ENCODE measurements at places on chromosomes 6 and 20.

- DNase-seq = no peak
Measured at GRCh38 chr6:20918868-20919267, 384.6 kb downstream of the CDKAL1 start.

DNA sequence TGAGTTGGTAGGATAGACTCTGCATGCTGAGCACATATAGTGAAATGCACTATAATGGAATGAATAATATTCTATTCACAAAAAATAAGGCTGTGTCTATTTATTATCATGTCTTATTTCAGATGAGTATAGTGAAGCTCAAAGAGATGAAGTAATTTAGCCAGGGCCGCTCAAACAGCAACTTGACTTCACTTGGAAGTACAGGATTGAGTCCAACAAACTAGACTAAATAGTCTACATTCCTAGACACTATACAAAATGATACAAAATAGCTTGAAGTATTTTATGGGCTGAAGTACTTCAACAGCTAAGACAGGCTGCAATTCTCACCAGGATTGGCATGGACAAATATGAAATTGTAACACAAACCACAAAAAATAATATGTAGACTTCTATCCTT lies 144.5 kb upstream of the DST start:
- peak; percentile 81 for DNase-seq

GRCh38 chr20:34970193-34970840 lies 14.6 kb downstream of the MYH7B start:
- DNase-seq = no peak

DNA sequence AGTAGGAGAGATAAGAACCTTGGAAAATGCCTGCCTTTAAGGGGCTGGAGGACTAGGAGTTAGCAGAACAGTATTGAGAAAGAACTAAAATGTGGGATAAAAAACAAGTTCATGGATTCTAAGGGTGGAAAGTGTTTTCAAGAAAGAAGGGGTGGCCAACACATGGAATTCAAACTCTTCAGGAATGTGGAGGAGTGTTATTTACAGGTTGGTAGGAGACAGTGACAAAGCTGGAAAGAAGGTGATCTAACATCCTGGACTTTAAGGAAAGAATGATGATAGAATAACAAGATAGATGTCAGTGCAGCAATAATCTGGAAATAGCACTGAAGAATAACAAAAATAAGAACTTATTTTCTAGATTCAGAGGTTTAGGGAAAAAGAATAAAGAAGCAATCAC lies 54.0 kb upstream of the TNFRSF21 start:
- DNase-seq = no peak

GRCh38 chr6:168214586-168215104 lies 104.9 kb downstream of the DACT2 start:
- DNase-seq = no peak

DNA sequence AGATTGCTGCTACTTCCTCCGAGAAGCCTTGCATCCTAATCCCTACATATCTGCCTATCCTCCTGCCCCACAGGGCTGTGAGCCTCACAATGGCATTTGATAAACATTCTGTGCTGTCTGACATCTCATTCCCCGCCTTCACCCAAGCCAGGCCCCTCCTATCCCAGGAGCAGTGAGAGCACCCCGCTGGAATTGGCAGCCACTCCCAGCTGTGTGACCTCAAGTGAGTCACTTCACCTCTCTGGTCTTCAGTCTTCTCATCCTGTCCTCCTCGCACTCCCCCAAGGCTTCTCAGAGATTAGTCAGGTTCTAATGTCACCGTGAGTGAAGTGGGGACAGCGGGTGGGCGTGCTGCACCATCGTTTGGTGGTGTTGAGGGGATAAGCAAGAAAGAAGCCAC lies 81.7 kb downstream of the CDH22 start:
- DNase-seq = no peak

DNA sequence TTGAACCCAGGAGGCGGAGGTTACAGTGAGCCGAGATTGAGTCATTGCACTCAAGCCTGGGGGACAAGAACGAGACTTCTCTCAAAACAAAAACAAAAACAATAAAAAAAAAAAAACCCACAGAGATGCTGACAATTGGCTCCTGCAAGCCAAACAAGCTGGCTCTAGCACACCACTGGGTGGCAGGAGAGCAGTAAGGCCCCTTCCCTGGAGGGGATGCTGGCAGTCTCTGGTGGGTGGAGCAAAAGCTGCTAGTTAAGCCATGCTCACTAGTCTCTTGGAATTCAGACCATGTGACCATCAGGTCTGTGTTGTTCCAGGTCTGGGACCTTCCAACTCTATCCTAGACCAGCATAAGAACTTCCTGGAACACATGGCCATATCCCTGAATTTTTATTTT lies 18.9 kb upstream of the DSN1 start:
- DNase-seq = peak; percentile 71

DNA sequence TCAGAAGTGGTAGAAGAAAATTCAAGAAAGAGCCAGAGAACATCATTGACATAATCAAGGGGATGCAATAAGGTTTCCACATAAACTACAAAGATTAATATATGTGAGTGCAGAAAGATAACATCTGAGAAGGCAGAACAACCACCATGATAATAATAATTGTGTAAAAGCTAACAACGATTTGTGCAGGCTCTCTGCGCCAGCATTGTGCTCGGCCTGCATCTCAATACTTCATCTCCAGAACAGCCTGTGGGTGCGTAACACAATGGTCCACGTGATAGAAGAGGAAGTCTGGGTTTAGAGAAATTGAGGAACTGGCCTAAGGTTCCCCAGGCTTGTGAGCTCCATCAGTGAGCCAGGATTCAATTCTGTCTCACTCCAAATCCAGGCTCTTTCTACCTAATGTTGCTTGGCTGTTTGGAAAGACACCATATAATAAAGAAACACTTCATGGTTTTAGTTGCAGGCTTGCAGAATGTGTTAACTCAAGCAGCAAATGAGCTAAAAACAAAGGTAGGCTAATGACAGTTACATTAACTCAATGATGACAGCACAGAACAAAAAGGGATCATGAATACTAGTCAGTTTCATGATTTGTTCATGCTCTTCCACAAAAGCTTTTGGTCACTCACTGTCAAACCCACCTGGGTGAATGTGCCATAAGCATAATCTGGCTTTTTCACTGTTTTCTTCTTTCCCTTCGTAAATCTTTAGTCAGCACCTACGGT lies 71.2 kb downstream of the LY86 start:
- DNase-seq = no peak

GRCh38 chr6:71602385-71603007 lies 283.9 kb upstream of the RIMS1 start:
- peak; percentile 29 for DNase-seq

DNA sequence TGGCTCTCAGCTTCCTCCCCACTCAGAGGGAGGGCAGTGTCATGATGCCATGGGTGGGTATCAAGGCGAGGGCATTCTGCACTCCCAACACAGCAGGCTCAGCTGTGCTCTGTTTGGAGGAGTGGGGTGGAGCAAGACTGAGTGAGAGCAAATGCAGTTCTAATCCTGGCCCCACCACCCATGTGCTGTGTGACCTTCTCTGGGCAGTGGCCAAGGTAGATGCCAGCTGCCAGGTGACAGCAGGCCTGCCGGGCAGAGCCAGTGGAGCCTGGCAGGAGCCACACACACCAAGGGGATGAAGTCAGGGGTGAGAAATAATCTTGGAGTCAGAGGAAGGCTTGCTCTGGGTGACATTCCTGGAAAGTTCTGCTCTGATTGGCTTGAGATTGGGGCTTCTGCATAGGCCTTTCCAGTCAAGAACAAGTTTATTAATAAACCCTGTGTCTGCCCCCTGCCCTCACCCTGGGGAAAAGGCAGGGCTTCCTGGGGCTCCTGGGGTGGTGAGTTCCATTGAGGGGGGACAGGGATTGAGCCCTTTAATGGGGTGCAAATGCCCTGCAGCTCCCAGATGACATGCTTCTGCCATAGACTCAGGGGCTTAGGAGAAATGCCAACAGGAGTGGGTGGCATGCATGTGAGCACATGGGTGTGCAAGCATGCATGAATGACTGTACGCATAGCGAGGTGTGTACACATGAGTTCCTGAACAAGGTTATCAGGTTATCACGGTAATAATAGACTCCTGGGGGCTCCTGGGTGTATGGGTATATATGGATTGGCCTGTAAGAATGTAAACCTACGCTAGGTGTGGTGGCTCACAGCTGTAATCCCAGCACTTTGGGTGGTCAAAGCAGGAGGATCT lies 134.2 kb downstream of the MRPL14 start:
- no peak for DNase-seq

GRCh38 chr6:136163260-136163659 lies 86.9 kb downstream of the MTFR2 start:
- no peak for DNase-seq

GRCh38 chr6:10613077-10613476 lies 81.3 kb downstream of the C6orf52 start:
- DNase-seq = peak; percentile 5

GRCh38 chr20:49323622-49324238 lies 45.9 kb upstream of the ZNFX1 start:
- DNase-seq = peak; percentile 77

- DNase-seq = no peak
Measured at GRCh38 chr6:51533962-51534361, 553.5 kb downstream of the PKHD1 start.

- DNase-seq = peak; percentile 74
Measured at GRCh38 chr20:24653306-24653705, 183.9 kb downstream of the SYNDIG1 start.

DNA sequence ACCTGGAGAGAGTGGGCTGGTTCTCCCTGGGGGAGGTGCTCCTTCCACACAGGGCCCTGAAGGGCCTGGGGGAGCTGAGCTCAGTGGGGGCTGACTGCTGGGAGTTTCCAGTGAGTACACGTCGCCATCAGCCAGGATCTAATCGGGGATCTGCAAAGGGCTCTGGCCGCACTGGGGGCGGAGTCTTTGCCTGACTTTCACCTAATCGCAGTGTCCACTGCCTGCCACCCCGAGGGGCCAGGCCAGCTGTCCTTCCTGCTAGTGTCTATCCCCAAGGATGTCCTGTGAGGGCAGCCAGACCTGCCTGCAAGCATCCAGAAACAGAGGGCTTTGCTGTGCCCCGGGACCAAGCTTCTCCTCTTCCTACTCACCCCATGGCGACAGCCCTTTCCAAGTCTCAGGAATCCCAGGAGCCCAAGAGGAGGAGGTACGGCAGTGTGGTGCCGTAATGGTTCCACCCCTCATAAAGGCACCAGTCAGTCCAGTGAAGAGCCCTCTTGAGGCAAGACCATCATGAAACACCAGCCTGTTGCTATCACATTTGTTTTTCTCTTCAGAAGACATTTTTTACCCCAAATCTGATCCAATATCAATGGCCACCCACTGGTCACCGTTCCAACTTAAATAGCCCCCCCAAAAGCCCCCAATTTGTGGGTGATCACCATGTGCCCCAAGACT lies 243.1 kb upstream of the ECI2 start:
- DNase-seq = no peak

- no peak for DNase-seq
Measured at GRCh38 chr6:89644864-89645263, 6.3 kb upstream of the LYRM2 start.

DNA sequence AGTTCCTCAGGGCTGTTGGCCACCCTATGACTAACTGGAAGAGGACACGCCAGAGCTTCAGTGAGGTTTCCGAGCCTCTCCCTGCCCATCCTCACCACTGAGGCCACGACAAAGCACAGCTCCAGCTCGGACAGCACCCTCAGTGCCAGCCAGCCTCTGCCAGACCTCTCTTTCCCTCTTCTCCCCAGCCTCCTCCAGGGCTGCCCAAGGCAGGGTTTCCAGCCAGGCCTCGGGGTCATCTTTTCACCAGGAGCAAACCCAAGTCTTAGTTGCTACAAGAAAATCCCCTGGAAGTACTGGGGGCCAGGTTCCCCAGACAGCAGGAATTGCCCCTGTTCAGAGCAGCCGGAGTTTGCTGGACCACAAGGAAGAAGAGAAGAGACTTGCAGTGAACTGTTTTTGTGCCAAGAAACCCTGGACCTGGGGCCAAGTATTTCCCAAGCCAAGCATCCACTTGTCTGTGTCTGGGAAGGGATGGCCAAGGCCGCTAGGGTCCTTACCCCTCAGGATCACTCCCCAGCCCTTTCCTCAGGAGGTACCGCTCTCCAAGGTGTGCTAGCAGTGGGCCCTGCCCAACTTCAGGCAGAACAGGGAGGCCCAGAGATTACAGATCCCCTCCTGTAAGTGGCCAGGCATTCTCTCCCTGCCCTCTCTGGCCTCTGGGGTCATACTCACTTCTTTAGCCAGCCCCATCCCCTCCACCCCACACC lies 41.6 kb downstream of the PLAGL2 start:
- no peak for DNase-seq

GRCh38 chr6:79784395-79784753 lies 153.2 kb downstream of the SH3BGRL2 start:
- no peak for DNase-seq

- DNase-seq = no peak
Measured at GRCh38 chr20:7410150-7410549, 530.1 kb downstream of the HAO1 start.

DNA sequence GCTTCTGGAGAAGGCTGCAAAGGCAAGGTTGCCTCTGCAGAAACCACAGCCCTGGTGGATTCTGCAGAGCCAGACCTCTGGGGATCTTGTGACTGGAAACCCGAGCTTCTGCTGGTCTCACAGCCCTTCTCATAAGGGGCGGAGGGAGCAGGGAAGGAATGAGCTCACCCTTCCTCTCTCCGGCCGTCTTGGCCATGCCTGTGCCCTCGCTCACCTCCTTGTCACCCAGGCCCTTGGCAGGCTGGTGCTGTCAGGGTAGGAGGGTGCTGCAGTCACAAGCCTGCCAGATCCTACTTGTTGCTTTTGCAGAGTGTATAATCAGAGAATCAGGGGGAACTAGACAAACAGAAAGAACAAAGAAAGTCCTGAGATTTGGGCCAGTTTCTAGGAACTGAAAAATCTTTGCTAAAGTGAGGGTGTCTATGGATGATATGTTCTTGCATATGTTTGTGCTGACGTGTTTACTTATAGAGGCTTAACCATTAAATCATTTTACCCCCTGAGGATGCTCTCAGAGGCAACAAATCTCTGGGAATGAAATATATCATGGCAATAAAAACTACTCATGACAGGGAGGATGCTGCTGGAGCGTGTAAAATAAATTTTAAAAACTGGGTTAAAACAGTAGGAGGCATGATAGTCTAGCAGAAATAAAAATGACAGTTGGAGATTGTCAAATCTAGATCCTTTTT lies 244.9 kb upstream of the SOX4 start:
- peak; percentile 67 for DNase-seq
